ENCODE measurements at places on chromosomes 2 and 18.

DNA sequence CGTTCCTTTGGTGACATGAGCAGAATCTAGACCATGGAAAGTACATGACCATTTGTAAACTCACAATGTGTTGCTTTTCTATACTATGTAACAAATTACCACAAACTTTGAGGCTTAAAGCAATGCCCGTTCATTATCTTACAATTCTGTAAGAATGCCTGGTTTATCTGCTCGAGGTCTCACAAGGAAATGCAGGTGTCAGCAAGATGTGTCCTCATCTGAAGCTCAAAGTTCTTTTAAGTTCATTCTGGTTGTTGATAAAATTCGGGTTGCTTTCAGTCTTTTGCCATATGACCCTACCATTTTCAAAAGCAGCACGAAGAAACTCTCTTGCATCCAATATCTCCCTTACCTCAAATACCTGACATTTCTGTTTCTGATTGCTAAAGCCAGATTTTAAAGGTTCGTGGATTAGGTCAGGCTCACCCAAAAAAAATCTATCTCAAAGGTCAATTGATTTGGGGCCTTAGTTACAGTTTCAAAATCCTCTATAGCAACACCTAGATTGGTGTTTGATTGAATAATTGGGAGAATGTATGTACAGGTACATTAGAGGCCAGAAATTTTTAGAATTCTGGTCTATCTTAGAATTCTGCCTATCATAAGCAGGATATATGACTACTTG is 125.9 kb downstream of the TMEM131 start:
- DNase-seq, result no peak

DNA sequence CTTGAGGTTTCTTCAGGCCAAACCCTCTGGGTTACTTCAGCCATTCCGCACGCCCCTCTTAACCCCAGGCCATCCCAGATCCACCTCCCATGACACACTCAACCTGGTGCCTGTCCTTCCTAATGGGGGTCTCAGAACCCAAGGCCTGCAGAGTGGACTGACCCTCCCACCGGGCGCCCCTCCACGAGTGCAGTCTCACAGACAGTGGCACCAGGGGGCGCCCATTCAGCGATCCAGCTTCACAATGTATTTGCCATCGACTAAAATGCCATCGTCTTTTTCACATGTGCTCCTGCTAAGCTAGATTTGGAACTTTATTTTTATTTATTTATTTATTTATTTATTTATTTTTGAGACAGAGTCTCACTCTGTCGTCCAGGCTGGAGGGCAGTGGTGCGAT is 38.5 kb downstream of the INPP5D start:
- no peak for DNase-seq

- no peak for DNase-seq
Measured at GRCh38 chr2:112108178-112108832, 29.9 kb upstream of the FBLN7 start.

DNA sequence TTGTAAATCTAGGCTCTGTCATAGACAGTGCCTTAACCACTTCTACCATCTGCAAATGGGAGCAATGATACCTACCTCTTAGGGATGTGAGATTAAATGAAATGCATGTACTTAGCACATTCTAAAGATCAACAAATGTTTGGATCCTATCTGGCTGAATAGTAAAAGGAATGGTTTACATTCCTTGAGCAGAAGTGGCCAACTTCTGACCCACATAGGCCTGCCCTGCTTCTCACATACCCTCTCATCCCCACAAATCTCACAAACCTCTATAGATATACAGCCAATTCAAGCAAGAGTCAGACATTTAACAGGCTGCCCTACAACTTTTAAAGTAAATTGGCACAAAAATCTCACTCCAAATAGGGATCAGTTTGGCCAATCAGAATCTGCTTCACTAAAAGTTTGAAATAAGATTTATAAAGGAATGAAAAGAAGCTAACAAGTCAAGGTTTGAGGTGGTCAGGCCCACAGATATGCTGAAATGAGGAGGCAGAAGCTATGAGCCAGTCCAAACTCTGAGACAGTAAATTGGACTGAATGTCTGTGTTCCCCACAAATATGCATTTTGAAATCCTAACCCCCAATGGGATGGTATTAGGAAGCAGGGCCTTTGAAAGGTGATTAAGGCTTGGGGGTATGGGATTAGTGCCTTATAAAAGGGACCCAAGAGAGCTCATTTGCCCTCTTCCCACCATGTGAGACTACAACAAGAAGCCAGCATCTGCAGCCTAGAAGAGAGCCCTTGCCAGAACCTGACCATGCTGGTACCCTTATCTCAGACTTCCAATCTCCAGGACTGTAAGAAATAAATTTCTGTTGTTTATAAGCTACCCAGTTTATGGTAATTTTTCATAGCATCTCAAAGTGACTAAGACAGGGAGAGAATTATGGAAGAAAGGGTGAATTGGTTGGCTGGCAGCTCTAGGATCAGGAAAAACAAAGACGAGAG is 227.8 kb upstream of the RBMS1 start:
- DNase-seq, result no peak

GRCh38 chr18:22827741-22828140 is 105.4 kb upstream of the RBBP8 start:
- no peak for DNase-seq

- DNase-seq, result no peak
Measured at GRCh38 chr18:35971661-35972196, 750 bp upstream of the RMP24 start.

GRCh38 chr2:131152074-131152473 is 46.9 kb downstream of the PLEKHB2 start:
- no peak for DNase-seq

GRCh38 chr2:238165288-238165921 is 6.6 kb downstream of the ERFE start:
- no peak for DNase-seq

DNA sequence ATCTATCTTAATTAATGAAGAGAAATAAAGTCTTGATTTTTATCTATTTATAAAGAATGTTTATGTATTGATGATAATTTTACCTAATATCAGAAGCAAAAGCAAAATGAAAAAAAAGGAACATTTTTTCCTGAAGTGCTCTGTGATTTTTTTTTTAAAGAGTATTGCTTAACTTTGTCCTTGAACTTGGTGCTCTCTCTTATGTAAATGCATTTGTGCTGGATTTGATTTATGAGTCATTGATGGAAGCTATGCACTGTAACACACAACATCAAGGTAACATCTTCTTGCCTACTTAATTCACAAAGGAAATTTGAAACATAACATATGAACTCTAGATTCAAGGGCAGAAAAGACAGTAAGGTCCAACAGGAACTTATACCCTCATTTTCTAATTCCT is 312.9 kb upstream of the CDH19 start:
- no peak for DNase-seq

DNA sequence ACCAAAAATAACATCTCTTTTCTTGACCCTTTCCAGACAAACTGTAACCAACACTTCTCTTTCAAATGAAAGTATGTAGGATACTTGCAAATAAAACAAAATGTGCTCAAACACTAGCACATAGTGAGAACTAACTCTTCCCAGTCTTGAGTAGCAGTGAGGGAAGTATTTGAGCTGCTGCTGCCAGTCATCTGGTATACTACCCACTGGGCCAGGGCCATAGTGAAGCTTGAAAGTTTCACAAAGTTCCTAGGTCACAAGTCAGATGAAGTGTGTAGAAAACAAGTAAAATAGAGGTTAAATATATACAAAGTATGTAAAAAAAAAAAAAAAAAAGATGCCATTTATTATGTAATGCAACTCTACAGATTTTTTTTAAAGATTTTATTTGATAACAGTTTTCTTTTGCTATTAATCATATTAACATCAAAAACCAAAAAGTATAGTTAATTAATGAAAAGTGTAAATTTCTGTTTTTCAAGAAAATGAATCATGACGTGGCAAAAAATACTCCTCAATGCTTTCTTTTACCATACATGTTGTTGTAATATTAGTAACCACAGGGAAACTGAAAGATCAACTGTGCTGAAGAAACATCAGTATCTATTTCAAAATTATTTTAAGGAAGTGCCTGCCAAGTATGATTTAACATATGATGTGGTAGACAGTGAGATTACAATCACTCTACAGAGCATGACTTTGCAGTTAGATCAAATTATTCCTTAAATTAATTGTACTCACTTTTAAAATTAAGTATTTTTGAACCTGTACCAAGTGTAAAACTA is 21.6 kb upstream of the TRIB2 start:
- no peak for DNase-seq

DNA sequence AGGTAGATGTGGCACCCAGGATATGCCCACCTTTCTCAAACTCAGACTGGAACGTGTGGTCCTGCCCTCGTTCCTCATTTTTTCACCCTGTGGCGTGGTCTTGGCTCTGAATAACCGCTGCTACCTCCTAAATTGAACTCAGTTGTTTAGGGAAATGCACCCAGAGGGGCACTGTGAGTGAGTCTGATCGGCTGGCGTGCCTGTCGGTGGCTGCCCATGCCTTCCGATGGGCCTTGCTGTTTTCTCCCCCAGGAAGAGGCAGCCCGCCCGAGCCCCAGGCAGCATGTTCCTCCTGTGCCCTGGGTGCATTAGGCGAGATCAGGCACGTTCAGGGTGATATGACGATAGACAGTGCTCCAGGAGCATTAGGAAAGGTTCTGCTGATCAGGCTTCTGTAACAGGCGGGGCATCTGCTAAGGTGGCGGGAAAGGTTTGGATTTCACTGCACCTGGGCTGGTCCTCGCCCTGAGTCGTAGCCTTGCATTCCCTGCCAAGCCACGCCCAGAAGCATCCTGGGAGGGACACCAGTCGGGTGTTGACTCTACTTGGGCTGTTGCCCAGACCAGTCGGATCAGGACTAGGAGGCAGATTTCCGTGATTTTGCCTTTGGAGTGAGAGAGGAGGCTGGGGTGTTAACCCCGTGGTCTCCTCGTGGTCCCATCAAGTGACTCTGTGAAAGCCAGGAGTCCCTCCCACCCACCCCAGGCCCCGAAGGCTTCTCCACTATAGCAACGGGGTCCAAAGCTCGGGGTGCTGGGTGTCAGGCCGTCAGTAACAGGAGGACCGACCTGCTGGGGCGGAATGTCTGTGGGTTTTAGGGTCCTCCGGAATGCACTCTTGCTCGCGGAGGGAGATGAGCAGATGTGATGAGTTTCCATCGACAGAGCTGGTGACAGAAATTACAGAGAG is 75.1 kb downstream of the SH3BP4 start:
- DNase-seq, result no peak

DNA sequence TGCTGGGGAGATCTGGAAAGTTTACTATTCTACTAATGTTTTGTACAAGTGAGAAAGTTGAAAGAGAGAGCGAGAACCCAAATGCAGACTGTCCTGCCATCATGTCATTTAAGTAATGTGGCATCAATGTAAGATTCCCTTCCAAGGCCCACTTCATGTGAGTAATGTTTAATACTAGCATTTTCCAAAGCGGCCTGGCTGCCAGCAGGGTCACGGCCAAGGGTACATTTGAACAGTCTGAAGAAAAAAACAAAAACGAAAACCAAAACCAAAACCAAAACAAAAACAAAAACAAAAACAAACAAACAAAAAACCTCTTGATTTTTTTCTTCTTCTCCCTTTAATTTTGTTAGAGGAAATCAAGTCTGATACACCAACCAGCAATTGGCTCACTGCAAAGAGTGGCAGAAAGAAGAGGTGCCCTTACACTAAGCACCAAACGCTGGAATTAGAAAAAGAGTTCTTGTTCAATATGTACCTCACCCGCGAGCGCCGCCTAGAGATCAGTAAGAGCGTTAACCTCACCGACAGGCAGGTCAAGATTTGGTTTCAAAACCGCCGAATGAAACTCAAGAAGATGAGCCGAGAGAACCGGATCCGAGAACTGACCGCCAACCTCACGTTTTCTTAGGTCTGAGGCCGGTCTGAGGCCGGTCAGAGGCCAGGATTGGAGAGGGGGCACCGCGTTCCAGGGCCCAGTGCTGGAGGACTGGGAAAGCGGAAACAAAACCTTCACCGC is 2.2 kb downstream of the HOXD10 start:
- DNase-seq, result no peak

- no peak for DNase-seq
Measured at GRCh38 chr2:190977505-190977904, 36.5 kb downstream of the STAT1 start.

- no peak for DNase-seq
Measured at GRCh38 chr18:10739152-10739551, 213.3 kb downstream of the NAPG start.

GRCh38 chr2:32553829-32554432 is 73.9 kb upstream of the TTC27 start:
- no peak for DNase-seq

DNA sequence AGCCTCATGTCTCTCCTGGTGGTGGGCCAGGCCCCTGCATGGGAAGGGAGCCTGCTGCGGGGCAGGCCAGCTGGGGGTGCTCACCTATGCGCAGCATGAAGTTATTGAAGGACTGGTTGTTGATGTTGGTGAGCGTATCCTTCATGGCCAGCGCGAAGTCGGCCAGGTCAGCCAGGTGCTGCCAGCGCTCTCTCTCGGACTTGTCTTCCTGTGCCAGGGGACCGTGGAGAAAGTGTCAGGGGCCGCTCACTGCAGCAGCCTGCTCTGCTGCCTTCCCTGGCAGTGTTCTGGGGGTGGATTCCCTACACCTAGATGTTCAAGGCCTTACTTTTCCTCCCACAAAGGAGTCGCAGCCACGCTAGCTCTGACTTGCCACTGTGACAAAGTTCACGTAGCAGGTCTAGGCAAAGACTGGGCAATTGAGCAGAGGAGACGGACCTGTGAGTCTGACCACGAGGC is 28.2 kb downstream of the CENPO start:
- no peak for DNase-seq

DNA sequence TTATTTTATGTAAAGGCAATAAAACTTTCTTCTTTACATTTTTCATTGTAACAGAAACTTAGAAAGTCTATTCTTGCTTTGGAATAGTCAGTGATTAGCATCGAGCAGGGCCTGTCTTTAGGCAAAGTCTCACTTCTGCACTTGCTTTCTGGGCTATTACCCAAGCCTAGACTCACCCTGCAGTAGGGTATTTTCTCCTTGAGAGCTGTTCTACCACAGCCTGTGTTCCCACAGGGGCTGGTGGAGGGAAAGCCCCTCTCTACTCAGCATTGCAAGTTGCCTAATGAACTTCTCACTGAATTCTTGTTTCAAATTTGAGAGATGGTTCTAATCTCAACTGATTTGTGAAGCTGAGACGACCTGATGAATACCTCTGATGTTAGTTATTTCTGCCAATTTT is 111.7 kb upstream of the KLHL14 start:
- no peak for DNase-seq

DNA sequence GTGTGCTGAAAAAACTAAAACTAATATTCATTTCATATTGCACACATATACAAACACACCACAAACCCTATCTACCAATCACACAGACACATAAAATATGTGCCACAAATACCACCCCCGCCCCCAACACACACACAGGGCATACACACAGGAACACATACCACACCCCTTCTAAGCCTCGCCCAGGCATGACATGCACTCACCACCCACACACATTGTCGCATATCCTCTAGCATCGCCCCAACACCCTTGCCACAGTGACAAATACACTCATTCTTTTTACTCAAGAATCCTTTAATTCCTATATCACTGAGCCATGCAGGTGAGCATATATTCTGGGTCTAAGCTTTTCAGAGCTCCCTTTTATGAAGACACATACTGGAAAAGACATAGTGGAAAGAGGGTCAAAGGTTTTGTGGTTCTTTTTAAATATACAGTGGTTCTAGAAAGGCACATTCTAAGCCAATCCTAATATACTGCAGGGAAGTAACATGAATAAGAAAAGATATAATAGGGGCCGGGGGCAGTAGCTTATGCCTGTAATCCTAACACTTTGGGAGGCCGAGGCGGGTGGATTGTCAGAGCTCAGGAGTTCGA is 24.5 kb upstream of the LCLAT1 start:
- DNase-seq, result peak; percentile 91

GRCh38 chr2:212213191-212213590 is 325.4 kb downstream of the ERBB4 start:
- no peak for DNase-seq

- no peak for DNase-seq
Measured at GRCh38 chr2:133952420-133952819, 301.5 kb upstream of the MGAT5 start.

GRCh38 chr2:12584338-12584737 is 132.4 kb upstream of the TRIB2 start:
- no peak for DNase-seq

All from stimulated activated CD4-positive, alpha-beta T cell treated with anti-CD3 and anti-CD28 coated beads, Interleukin-4, amount 100 ng/mL, for 4 hours (primary cell).